ENCODE measurements at places on chromosomes 7 and 10.

GRCh38 chr7:24882989-24883621, 96.9 kb downstream of the OSBPL3 start:
- DNase-seq, result no peak

GRCh38 chr7:40827222-40828085, 692.6 kb downstream of the SUGCT start:
- DNase-seq, result peak; percentile 64

- no peak for DNase-seq
Measured at GRCh38 chr7:33762151-33762910, 143.0 kb upstream of the BMPER start.

- no peak for DNase-seq
Measured at GRCh38 chr10:97136756-97137155, 49.0 kb downstream of the SLIT1 start.

DNA sequence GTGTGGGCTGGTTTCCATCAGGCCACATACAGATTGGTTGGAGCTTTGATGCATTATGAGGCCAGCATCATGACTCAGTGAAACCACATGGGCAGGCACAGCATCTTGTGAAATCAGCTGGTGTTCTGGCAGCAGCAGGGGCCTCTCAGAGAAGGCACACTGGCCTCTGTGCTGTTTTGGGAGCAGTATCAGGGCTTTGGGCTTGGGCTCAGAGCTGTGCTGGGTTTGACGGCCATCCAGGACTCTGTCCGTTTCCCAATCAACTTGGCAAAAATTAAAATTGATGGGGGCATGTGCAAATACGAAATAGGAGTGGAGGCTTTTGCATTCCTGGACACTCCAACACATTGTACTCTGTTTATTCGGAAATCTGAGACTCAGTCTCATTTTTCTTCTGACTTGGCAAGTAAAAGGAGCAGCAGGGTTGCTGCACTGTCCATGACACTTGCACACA, 190.9 kb downstream of the BMPER start:
- DNase-seq, result peak; percentile 93

DNA sequence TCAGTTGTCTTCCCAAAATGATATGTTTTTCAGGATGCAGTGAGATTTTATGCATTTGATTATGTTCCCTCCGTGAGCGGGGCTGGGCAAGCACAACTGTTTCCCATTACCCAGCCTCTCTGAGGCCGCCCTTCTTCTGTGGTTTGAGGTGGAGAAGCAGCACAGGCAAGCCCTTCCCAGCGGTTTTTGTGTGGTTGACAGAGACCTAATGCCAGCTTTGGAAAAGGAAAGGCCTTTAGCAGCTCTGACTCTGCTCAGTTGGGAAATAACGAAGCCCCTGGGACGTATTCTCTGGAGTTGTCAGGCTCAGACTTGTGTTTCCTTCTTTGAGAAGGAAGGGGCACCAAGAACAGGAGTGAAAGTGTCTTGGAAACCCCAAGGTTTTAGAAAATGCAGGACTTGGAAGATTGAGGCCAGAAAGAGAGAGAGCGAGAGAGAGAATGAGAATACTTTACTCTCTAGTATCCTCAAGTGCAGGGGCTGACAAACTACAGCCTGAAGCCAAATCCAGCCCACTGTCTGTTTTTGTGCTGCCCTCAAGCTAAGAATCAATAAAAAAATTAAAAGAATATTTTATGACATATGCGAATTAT, 20.6 kb upstream of the PDCD4 start:
- no peak for DNase-seq

DNA sequence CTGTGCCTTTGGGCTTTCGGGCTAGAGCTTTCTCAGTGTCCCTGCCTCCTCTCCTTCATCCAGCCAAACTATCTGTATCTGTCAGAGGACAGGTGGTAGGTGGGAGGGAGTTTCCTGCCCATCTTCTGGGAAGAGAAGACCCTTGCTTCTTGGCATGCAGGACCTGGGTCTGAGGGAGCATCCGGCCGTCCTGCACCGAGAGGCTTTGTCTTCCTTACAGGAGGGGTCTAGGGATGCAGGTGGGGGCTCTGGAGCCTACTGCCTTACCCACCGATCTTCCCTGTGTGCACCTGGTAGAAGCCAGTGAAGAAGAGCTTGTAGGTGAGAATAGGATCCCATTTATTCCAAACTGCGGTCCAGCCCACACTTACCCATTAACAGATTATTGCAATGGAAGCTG, 5.8 kb upstream of the KLF6 start:
- no peak for DNase-seq

DNA sequence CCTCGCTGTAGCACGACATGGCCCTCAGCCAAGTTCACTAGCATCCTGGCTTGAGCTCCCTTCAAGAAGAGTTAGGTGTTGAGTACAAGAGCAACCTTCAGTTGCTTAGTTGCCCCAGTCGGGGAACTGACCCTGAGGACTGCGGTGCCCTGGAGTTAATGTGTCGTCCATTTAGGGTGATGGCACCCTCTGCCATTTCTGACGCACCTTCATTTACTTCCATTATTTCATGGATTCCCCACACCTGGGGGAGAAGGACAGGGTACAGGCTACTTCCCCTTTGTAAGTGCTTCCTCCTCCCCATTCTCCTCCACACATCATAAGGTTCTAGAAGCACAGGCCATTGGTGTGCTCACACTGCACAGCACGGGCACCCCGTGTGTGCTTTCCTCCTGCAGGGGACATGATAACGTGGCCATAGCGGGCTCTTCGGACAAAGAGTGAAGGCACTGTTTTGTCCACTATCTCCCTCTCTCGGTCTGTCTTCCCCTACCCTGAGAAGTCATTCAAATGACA, 1.8 kb downstream of the ALOX5 start:
- no peak for DNase-seq

DNA sequence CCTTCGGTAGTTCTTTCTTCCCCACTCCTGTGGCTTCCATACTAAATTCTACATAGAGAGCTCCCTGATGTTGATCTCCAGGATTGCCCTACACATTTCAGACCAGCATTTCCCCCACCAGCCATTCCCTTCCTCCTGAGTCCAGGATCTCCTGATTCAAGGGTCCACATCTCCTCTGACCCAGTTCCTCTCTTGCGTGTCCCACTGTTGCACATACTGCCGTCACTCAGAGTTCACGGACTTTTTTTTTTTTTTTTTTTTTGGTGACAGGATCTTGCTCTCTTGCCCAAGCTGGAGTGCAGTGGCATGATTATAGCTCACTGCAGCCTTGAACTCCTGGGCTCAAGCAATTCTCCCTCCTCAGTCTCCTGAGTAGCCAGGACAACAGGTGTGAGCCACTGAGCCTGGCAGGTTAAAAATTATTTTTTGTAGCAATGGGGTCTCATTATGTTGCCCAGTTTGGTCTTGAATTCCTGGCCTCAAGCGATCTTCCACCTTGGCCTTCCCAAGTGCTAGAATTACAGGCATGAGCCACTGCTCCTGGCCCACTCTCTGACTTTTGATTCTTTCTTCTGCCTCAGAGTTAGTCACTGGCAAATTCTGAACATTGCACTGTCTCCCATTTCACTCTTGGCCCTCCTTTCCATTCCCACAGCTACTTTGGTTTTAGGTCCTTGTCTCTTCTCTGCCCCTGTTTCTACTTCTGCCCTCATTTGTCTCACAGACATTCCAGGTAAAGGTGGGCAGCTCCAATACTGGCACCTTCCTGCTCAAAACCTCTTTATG, 29.6 kb upstream of the ZRANB1 start:
- DNase-seq, result no peak

GRCh38 chr10:117619223-117619622, 76.7 kb downstream of the EMX2 start:
- no peak for DNase-seq

DNA sequence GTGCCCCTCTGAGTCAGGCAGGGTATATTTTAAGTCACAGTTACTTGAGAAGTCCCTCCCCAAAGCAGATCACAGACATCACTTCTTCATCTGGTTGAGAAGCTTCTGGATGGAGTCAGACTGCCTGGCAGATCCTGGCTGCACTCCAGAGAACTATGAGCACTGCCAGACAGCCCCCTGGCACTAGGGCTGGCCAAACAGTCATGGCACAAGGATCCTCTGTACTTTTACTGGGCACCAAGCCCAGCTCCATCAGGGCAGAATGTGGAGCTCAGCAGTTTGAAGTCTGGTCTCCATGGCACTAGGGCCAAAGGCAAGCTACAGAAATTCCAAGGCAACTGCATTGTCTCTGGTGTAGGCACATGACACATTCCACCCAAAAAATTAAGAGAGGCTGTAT, 162.1 kb downstream of the NRG3 start:
- DNase-seq, result no peak

GRCh38 chr7:154937837-154938236, 65.1 kb downstream of the PAXIP1 start:
- no peak for DNase-seq

DNA sequence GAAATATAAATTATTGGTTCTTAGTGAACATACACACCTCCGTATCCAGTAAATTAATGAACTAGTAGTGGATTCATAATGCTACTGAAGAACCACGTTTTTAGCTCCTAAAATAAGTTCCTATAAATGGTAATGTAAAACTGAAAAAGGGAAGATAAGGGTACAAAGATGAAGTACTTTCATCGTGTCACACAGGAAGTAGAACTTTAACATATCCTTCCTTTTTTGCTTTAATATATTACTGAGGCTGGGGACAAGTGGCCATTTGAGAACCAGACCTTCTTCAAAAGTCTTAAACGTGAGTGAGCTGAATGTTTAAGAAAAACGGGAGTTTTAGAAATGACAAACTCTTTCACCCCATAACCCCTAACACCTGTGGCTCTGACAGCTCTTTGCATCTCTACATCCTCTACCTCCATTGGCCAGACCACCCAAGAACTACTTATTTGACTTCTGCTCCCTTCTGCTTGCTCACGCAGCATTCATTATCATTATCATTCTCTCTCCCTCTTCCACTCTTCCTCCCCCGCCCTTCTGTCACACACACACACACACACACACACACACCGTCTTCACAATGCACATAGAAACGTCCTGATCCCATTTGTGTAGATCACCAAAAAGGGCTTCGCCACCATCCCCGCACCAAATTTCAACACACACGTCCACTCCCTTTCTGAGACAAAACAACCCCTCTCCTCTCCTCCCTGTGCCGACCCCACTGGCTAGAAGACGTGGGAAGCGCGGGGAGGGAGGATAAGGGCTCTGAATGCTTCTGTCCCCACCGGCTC, 677 bp downstream of the SKAP2 start:
- DNase-seq, result no peak

- DNase-seq, result no peak
Measured at GRCh38 chr10:91319336-91319735, 90.8 kb upstream of the HECTD2 start.

- no peak for DNase-seq
Measured at GRCh38 chr7:20021831-20022230, 195.4 kb downstream of the MACC1 start.

DNA sequence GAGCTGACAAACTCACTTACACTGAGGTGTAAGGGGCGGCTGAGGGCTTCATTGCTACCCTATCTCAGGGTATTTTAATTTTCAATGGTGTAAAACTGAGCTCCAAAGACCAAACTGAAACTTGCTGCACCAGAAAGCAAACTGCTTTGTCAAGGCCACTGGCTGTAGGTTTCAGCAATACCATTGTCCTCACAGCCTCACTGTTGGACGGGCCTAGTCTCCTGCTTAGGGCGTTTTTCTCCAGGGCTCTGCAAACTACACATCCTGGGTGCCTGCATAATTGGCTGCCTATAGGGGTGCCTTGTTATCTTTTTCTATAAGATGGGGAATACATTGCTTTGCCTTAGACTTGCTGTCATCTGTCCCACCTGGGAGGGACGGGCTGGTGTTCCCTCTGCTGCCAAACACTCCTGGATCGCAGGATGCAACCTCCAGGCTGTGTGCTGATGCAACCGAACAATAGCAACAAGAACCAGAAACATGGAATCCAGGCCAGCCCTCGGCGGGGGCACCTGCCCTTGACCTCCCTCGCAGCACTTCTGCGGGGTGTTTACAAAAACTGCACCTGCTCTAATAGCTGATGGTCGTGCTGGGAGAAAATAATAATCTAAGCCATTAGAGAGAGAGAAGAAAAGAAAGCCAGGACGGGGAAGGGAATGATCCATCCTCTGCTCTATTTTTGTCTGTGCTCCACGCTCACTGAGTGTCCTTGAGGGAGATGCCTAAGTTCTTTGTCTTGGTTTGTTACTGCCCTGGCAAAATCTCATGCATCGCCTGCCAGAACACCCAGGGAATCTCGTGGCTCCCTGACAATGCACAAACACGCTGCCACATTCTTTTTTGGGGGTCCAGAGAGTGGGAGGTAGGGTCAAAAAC, 104.5 kb downstream of the GALNT17 start:
- DNase-seq, result no peak

- no peak for DNase-seq
Measured at GRCh38 chr10:31646519-31646918, 282.1 kb downstream of the ARHGAP12 start.

DNA sequence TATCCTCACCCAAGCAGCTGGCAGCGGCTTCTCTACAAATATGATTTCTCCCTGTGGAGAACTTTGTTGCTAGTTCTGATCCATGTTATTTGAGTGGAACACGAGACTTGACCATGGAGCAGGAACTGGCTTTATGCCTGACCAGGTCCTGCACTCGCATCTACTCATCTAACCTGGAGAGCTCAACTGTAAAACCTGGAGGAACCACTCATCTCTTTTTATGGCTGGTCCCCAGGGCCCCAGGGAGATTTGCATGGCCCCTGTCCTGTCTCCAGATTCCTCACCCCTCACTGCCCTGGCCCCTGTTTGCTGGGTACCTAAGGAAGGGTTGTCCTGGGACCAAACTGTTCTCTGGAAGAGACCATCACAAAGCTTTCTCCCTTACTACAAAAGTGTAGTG, 16.0 kb downstream of the TCAF1 start:
- no peak for DNase-seq

- no peak for DNase-seq
Measured at GRCh38 chr10:8242295-8242872, 187.9 kb downstream of the GATA3 start.

DNA sequence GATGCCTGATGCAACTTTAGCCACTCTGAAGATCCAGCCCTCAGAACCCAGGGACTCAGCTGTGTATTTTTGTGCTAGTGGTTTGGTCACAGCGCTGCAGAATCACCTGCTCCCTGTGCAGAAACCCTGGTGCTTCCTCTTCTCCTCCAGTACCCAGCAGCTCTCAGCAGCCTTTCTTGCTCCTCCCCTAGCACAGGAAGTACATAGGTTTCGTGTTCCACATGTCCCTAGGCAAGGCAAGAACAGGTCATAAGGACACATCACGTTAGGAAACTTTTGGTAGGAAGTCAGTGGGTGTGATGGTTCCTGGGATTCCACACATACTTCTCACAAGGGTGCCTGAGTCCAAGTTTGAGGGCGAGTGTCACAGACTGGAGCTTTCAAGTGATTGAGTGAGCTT, 167.9 kb upstream of the PRSS1 start:
- no peak for DNase-seq

GRCh38 chr10:128642502-128642901, 516.3 kb upstream of the MKI67 start:
- DNase-seq, result no peak

DNA sequence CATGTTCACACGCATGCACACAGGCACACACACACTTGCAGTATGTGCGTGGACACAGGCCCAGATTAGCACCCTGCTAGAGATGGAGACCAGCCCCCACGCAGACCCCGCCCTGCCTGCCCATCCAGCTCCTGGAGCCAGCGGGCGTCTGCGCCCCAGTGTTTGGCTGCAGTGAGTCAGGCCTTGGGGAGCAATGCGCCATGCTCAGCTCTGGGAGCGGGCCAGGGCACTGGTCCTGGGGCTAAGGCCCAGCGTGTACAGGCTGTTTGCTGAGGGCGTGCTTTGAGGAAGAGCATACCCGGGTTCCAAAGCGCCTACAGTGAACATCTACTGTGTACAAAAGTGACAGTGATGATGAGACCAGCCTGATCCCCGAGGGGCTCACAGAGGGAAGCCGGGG, 16.0 kb upstream of the ELFN1 start:
- DNase-seq, result no peak

GRCh38 chr10:35413985-35414861, 77.9 kb downstream of the CCNY start:
- no peak for DNase-seq
